ENCODE measurements at places on chromosomes 1 and 21.

- DNase-seq, result no peak
Measured at GRCh38 chr1:38487396-38487795, 372.2 kb downstream of the RRAGC start.

- DNase-seq, result no peak
Measured at GRCh38 chr1:54027848-54028247, 9.9 kb upstream of the LDLRAD1 start.

DNA sequence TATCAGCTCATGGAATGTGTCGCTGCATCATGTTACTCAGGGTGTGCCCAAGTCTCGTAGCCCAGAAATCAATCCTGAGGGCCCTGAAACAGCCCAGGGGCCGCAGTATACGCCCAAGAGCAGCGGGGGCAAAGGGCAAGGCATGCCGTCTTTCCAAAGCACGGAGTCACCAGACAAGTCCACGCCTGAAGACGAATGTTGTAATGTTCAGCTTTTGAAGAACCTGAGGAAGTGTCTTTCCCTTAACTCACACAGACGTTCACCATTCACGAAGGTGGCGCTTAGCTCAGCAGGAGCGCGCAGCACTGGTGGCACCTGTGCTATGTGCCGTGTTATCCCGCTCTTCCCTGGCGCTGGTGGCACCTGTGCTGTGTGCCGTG is 18.8 kb upstream of the PWP2 start:
- DNase-seq, result no peak

DNA sequence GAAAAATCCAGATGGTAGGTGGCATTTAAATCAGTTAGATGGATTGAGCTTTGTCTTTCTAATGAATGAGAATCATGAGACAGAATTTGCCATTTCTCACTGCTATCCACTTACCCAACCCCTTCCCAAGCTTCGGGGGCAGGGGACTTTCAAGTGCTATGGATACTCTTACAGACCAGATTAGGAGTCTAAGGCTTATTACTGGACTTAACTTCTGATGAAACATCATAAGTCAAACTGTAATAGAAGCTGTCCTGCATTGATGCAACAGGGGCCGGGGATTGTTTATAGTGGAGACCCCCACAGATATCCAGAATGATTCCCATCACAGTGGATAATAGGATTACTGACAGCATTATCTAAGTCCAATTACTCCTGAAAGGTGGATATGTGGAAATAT is 267.0 kb downstream of the NUF2 start:
- no peak for DNase-seq

GRCh38 chr1:201127755-201128455 is 921 bp upstream of the ASCL5 start:
- DNase-seq, result no peak

- no peak for DNase-seq
Measured at GRCh38 chr1:107637101-107637500, 327.9 kb downstream of the VAV3 start.

GRCh38 chr1:7293702-7294629 is 477.1 kb upstream of the VAMP3 start:
- DNase-seq, result no peak

- no peak for DNase-seq
Measured at GRCh38 chr1:63628607-63629006, 35.4 kb downstream of the PGM1 start.

GRCh38 chr1:209839875-209840546 is 12.2 kb downstream of the UTP25 start:
- peak; percentile 83 for DNase-seq

- no peak for DNase-seq
Measured at GRCh38 chr1:8382051-8382505, 64.2 kb downstream of the SLC45A1 start.

- peak; percentile 2 for DNase-seq
Measured at GRCh38 chr1:105544475-105544874, 1512.0 kb upstream of the PRMT6 start.

DNA sequence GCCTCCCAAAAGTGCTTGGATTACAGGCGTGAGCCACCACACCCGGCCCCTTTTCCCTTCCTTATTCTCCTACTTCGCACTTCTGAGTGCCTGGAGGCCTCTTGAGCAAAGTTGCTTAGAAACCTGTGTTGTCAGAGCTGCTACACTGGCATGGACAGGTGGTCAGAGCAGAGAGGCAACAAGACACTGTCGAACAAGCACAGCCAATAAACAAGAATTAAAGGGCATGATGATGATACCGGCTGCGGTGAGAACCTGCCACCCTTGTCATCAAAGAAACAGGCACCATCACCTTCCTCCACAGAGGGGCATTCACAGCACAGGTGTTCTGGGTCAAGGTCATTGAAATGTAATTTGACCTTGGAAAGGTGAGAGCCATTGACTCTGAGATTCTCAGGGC is 23.3 kb downstream of the STUM start:
- DNase-seq, result no peak

DNA sequence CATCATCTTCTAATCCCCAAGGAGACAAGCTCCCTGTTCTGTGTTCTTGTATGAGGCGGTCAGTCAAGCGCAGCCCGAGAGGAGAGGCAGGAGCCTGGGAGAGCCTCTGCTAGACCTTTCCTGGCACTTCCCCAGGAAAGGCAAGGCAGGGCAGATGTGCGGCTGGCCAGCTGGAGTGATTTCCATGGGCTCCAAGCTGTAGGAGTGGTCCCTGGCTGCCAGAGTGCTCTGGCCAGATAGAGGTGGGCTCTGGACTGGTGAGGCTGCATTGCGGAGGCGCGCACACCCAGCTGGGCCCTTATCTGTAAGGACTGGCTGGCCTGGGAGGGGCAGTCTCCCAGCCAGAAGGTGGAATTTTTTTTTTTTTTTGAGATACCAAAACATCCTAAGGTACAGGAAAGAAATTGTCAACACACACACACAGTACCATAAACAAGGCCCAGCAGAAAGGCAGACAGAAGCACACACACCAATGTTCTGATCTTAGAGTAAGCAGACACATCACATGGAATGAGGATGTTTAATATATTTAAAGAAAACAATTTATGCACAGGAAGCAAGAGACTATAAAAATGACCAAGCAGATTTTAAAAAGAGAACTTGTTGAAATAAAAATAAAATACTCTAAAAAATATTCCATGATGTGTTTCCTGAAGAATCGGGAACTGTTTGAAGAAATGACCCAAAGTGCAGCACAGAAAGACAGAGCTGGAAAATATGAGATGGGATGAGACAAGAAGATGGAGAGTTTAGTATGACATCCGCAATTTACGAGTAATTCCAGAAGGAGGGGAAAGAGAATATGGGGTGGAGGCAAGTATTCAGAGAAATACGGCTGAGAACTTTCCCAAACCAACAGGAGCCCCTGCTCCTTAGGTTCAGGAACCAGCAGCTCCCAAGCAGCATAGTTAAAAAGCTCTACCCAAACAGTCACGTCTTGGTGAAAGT is 13.4 kb downstream of the IBA57 start:
- no peak for DNase-seq

- DNase-seq, result no peak
Measured at GRCh38 chr1:87872692-87873091, 544.0 kb downstream of the LMO4 start.

- DNase-seq, result no peak
Measured at GRCh38 chr1:160373696-160374095, 6.8 kb downstream of the NHLH1 start.

GRCh38 chr1:44822981-44823451 is 14.7 kb downstream of the BTBD19 start:
- no peak for DNase-seq

DNA sequence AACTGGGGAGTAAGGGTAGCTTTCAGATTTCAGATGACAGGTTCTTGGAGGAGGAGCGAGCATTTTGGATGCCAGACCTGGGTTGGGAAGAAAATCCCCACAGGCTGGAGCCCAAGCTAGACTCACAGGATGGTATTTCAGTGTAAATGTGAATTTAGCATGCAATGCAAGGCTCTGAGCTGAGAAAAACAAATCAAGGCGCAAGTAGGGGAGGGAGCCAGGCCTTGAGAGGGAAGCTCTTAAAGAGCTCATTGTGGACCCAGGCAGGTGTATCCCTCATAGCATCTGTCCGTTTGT is 386.1 kb downstream of the MATN1 start:
- DNase-seq, result no peak

DNA sequence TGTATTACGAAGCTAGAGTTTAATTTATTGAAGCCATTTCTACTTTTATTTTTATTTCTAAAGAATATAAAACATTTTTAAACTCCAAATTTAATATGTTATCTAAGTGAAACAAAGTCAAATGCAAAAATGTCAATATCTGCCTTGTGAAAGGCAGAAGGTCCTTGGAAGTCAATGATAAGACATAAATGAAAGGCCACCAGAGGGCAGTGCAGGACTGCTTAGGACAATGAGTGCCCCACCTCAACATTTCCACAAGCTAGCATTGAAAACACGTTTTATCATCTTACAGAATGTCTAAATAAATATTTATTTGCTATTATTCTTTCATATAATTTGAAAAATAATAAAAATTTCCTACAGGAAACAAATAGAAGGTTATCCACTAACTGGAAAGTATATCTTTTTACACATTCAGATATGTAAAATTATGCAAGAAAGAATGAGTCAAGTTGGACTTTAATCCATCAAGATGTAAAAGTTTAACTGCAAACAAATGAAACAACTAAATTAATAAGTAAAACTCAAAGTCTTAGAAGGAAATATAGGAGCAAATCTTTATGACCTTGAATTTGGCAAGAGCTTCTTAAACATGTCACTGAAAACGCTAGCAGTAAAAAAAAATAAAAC is 140.1 kb upstream of the FMN2 start:
- DNase-seq, result peak; percentile 73

GRCh38 chr1:183989078-183989577 is 48.4 kb downstream of the COLGALT2 start:
- DNase-seq, result peak; percentile 85

DNA sequence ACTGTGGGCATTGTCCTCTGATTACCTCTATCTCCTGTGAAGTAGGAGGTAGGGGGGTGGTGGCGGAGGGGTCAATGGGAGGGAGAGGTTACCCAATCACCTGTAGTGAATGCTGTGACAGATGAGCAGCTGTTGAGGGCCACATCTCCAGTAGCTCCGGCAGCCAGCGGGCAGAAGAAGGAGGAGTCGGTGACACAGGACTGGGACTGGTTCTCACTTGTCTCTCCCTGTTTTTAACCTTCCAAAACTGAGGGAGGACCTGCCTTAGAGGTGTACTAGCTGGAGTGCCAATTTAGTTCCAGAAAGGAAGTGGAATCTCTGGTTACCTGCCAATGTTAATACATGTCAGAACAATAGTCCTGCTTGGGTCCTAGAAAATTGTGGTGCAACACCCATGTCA is 56.2 kb upstream of the ENAH start:
- no peak for DNase-seq

DNA sequence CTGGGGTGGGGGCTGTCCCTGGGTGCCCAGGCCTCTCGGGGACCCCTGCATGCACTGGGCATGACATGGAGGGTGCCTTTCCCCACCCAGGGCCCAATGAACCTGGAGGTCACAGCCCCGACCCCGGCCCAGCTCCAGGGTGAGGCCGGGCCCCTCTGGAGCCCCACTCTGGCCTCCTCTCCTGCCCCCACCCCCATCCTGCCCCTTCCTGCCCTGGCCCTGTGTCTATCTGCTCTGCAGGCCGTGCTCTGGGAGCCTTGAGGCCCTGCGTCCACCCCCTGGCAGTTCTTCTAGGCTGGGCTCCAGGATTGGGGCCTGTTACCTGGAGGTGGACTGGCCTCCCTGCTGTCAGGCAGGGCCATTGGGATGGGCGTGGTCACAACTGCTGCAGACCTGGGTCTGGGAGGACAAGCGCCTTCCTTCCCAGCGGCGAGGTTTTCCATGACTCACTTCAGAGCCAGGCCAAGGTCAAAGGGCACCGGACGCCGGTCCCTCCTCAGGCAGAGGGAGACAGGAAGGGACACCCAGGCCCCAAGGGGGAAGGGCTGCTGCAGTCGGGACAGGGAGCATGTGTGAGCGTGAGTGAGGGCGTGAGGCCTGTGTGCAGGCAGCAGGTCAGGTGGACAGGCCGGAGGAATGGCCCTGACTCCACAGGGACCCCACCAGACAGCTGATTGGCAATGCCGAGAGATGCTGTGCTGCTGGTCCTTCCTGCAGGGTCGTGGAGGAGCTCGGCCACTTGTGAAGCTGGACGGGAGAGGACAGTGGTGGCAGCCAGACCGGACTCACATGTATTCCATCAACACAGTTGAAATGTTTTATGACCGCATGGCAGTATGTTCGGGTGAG is 31.1 kb upstream of the POFUT2 start:
- DNase-seq, result no peak

DNA sequence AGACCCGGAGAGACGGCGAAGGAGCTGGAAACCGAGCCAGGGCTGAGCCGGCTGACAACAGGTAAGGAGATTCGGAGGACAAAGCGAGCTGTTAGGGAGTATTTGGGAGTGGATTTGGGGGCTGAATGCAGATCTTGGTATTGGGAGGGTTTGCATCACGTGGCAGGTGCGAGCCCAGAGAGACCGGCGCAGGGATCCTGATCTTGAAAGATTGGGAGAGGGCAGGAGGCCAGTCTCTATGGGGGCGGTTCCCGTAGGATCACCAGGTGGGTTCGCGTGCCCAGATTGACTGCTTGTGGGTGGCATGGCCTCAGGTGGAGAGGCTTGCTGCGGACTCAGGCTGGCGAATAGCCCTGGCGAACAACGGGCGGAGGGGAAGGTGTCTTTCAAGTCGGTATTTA is 204 bp downstream of the CIART start:
- DNase-seq, result no peak

DNA sequence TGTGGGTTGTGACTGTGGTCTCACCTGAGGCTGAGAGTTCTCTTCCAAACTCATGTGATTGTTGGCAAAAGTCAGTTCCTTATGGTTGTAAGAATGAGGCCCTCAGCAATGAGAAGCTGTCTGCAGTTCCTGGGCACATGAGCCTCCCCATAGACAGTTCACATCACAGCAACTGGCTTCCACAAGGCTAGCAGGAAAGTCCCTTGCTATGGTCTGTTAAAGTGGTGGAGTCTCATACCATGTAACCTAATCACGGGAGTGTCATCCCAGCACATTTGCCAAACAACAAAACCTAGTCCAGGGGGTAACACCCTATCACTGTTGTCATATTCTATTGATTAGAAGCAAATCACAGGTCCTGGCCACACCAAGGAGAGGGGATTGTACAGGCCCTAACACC is 163.8 kb downstream of the BACH1 start:
- no peak for DNase-seq

DNA sequence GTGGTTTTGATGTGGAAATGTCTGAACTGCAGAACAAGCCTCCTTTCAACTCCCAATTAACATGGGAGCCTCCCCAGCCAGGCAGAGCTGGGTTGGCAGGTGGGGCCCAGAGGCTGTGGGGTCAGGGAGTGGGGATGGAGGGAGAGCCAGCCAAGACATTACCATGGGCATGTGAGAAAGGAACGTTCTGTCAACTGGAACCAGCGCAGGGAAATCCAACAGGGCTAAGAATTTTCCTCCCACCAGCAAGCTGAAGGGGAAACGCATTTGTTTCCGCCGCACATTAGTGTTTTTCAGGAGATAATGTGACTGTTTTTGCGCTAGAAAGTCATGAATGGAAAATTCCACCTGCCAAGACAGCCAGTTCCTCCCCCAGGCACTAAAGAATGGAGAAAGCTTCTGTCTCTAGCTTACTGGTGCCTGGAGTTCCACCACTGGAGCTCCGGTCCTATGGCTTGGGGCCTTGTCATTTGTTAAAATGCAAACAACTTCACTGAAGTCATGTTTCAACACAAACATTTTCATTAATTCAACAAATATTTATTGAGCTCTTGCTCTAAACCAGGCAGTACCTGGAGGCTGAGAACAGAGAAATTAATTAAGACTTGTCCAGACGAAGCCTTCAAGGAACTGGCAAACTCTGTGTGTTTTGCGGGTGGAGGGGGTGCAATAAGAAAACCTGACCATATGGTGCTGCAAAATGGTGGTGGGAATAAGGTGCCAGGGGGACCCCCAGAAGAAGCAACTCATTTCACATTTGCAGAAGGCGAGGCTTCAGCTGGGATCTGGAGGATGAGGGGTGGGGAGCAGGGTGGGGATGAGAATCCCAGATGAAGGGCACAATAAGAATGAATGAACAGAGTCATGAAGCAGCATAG is 305.1 kb downstream of the MATN1 start:
- DNase-seq, result peak; percentile 2
